ENCODE measurements at places on chromosomes 6 and 20.

DNA sequence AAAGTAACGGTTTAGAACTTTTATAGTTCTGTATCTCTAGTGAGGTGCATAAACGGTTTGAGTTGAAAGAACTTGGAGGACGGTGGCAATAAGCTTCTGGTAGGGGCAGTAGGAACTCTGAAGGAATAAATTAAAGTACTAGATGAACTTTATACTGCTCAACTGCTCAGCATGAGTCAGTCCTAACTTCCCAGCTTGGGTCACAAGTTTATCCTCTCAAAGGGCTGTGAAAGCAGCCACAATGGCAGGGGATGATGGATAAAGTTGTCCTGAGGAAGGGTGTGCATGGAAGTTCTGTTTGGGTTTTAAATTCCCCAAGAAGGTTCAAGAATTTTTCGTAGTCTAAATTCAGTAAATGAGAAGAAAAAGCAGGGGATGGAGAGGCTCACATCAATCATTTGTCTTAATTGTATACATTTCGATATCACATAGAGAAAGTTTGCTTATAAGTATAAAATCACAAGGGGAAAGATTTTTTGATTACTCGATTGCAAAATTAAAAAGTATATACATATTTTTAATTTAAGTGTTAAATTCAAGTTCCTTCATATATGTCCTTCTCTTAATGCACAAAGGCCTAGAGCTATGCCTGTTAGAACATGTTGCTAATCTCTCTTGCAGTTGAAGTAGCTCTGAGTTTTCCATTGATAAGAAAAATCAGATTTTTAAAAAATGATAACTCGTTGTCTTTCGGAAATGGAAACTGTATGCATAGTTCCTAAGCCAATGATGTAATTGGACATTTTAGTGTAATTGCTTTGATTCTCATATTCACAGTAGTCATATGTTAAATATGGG, 55.3 kb upstream of the JAG1 start:
- no peak for DNase-seq

DNA sequence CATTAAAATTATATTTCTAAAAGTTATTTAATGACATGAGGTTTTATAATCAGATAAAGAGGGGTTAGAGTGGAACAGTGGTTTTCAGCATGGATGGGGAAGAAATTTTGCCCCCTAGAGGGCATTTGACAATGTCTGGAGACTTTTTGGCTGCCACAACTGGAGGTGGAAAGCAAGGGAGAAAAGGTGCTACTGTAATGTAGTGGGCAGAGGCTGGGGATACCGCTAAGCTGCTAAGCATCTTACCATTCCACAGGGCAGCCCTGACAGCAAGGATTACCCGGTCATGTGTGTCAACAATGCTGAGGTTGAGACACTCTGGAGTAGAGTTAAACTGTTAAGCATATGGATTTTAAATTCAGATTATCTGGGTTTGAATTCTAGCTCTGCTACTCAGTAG, 52.9 kb upstream of the FABP7 start:
- no peak for DNase-seq

DNA sequence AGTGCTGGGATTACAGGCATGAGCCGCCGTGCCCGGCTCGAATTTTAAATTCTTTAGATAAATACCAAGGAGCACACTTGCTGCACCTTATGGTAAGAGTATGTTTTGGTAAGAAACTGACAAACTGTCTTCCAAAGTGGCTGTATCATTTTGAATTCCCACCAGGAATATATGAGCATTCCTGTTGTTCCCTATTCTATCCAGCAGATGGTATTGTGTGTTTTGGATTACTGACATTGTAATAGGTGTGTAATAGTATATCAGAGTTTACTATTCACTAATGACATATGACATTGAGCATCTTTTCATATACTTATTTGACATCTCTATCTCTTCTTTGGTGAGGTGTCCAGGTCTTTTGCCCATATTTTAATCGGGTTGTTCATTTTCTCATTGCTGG, 40.5 kb downstream of the TGM6 start:
- no peak for DNase-seq

DNA sequence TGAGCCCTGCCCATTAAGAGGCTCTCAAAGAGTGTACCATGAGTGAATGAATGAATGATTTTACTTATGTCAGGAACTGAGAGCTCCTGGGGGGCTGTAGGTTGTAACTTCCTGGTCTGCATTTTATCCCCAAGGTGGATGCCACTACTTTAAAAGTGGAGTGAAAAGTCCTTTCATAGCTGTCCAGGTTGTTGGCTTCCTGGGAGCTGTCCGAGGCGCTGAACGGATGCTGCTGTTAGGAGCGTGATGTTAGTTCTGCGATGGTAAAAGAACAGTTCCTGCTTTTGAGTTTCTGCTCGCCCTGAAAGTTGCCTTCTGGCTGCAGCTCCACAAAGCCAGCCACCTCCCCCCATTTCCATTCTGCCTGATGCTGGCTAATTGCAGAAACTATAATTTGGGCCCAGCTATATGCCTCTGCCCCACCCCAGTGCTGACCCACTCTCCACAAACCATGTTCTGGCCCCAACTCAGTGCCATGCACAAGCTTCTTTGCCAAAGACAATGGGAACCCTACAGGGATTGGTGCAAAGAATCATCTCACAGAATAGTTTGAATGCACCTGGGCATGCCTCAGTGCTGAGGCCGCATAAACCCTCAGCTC, 330.9 kb upstream of the CDH4 start:
- DNase-seq, result peak; percentile 12

GRCh38 chr20:11522366-11522741, 395.3 kb upstream of the BTBD3 start:
- no peak for DNase-seq

All from NCI-H1048 (cell line).